Forelimb muscle (tissue), 1 donor: ENCODE measurements at places on chromosomes 16 and 17.

DNA sequence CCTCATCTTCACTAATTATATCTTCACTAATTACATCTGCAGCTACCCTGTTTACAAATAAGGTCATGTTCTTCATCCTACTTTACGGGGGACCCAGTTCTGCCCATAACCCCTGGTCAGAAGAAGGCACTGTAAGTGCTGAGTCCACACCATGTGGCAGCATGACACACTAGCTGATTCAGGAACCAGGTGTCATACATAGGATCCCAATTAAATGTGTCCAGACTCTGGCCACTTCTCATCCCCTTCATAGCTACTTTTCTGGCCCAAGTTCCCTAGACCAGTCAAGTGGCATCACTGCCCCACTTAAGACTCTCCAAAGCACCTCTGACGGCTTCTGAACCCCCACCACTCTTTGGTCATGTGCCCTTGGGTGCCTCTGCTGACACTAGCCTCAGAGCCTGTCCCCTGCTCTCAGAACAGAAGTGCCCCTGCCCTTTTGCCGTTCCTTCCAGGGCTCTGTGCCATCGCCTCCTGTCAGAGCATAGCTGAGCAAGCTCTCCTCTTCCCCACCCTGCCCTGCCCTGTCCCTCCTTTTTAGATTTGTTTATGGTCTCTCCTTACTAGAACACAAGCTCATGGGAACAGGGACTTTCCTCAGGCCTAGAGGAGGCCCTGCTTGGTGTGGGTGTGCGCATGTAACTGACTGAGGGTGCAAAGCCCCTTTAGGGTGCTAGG lies 61.1 kb downstream of the B9D1 start:
- DNase-seq = no peak

- no peak for DNase-seq
Measured at GRCh38 chr16:75983296-75983695, 257.0 kb upstream of the CPHXL start.

DNA sequence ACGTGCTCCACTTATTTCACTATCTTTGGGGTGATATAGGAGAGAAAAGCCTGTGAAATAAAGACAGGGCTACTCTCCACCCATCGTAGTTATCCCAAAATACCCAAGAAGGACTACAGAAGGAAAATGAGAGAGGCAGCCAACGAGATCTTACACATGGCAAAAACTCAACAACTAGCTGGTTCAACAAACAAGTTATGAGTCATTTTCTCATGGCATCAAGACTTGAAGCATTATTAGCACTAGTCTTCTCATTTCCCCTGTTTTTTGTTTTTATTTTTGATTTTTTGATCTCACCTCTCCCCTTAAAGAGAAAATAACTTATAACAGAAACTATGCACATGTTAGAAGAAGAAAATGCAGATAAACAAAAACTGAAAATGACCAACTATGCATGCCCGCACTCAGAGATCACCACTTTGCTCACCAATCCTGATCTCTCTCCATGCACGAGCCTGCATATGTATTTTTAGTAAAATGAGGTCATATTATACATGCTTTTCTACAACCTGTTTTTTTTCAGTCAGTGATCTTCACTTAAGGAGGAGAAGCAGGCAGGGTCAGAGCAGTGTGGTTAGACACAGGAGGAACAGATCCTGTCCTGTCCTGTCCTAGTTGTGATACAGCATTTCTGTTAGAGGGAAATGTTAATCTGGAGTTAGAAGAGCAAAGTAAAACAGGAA lies 22.8 kb downstream of the FAM117A start:
- no peak for DNase-seq

GRCh38 chr16:85274924-85275323 lies 162.7 kb upstream of the CIBAR2 start:
- no peak for DNase-seq

DNA sequence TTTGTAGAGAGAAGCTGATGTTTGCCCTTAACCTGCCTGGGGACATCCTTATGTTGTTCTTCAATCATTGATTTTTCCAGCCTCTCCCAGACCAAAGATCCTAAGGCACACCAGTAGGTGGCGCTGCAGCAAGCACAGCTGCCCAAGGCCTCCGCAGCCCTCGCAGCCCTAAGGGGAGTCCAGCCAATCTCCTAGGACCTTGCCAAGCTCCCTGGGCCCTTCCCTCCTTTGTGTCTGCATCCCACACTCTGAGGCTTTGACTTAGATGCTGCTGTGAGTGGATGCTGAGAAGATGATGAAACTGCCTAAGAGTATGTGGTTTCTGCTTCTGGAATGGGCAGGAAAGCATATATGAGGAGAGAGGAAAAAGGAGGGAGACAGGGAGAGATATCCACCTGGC lies 47.1 kb downstream of the SPACA3 start:
- DNase-seq = no peak

- no peak for DNase-seq
Measured at GRCh38 chr16:48526058-48526957, 83.7 kb downstream of the N4BP1 start.

GRCh38 chr16:89038811-89039735 lies 54.6 kb upstream of the ACSF3 start:
- DNase-seq = no peak

GRCh38 chr17:77214328-77214727 lies 73.6 kb downstream of the SEC14L1 start:
- no peak for DNase-seq

- no peak for DNase-seq
Measured at GRCh38 chr16:31179219-31179746, 656 bp upstream of the FUS start.

- no peak for DNase-seq
Measured at GRCh38 chr17:47896672-47897490, 845 bp downstream of the SP2 start.

- DNase-seq = no peak
Measured at GRCh38 chr17:50818261-50818660, 17.1 kb upstream of the WFIKKN2 start.

- no peak for DNase-seq
Measured at GRCh38 chr17:42087736-42088705, 10.3 kb downstream of the ZNF385C start.

DNA sequence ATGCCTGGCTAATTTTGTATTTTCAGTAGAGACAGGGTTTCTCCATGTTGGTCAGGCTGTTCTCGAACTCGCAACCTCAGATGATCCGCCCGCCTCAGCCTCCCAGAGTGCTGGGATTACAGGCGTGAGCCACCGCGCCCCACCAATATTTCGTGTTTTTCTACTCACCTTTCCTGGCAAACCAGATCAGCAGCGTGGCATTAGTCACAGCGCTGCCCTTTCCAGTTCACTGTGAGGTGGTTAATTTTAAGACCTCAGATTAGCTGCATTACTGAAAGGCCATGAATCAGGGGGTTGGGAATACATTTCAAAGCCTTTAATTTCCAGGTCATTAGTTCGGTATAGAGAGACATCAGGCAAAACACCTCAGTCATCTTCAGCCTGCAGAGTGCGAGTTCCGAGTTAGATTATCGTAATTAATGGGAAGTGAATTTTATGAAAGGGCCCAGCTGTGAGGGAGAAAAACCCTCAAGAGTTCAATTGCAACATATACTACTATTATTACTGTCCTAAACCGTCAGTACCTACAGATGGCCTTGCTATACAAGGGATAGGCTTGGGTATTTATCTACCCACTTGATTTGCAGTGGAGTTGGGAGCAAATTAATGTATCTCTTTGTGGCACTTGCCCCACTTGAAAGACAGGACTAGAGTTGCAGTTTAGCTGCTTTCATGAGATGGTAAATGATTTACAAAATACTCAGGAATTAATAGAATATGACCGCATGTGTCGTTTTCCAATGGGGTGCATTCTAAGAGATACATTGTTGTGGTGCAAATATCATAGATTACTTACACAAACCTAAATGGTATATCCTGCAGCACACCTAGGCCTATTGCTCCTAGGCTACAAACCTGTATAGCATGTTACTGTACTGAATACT lies 2.1 kb upstream of the USP32 start:
- DNase-seq = no peak

DNA sequence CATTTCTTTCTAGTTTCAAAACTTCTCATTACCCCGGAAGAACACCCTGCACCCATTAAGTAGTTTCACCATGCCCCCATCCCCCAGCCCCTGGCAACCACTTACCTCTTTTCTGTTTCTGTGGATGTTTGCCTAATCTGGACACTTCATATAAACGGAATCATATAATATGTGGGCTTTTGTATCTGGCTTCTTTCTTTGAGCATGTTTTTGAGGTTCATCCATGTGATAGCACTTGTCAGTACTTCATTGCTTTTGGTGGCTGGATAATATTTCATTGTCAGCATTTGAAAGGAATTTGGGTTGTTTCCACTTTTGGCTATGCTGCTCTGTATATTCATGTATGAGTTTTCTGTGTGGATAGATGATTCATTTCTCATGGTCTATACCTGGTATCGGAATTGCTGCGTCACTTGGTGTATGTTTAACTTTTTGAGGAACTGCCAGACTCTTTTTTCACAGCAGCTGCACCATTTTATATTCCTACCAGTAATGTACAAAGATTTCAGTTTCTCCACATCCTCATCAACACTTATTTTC lies 30.0 kb upstream of the SLC5A10 start:
- no peak for DNase-seq

- no peak for DNase-seq
Measured at GRCh38 chr17:40015005-40015997, at the start of gene CSF3. TSS of gene CSF3 (plus strand) at chr17:40015440. CDS start at chr17:40015475, 35 bp downstream.

DNA sequence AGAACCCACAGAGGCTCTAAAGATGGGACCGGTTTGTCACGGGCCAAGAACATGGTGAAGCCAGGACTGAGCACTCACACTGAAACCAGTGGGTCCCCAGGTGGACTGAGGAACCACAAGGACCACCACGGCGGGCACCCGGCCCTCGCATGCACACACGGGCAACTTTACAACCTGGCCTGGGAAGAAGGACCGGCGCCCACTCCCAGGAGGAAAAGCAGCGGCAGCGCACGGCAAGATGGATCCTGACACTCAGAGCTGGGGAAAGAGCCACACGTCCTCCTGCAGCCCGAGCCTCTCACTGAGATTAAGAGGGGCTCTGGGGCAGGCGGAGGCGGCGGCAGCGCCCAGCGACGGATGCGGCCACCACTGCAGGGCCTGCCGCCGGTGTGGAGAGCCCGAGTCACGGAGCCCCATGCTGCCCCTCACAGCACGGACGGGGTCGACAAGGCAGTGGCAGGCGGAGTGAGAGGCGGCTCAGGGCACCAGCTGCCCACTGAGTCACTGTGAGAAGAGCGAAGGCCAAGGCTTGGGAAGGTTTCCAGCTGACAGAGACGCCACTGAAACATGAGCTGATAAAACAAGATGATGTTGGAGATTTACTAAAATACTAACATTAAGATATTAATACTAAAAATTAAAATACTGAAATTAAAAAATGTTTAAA lies 118.3 kb downstream of the ANKRD11 start:
- DNase-seq = no peak

- DNase-seq = no peak
Measured at GRCh38 chr17:70271200-70271599, 101.9 kb downstream of the KCNJ2 start.

DNA sequence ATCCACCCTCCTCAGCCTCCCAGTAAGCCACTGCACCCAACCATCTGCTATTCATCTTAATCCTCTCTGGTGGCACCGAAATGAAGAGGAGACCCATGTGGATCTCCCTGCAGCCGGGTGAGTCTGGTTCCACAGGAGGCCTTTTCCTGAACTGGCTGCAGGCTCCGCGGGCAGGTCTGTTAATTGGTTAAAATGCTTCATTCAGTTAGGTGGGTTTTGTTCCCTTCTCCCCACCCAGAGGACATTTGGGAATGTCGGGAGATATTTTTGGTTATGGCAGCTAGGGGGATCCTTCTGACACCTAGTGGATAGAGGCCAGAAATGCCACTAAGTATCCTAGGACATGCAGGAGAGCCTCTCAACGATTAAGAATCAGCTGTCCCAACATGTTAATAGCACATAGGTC lies 16.7 kb downstream of the C16orf54 start:
- DNase-seq = no peak

- no peak for DNase-seq
Measured at GRCh38 chr17:62746941-62747340, 61.2 kb downstream of the MARCHF10 start.

DNA sequence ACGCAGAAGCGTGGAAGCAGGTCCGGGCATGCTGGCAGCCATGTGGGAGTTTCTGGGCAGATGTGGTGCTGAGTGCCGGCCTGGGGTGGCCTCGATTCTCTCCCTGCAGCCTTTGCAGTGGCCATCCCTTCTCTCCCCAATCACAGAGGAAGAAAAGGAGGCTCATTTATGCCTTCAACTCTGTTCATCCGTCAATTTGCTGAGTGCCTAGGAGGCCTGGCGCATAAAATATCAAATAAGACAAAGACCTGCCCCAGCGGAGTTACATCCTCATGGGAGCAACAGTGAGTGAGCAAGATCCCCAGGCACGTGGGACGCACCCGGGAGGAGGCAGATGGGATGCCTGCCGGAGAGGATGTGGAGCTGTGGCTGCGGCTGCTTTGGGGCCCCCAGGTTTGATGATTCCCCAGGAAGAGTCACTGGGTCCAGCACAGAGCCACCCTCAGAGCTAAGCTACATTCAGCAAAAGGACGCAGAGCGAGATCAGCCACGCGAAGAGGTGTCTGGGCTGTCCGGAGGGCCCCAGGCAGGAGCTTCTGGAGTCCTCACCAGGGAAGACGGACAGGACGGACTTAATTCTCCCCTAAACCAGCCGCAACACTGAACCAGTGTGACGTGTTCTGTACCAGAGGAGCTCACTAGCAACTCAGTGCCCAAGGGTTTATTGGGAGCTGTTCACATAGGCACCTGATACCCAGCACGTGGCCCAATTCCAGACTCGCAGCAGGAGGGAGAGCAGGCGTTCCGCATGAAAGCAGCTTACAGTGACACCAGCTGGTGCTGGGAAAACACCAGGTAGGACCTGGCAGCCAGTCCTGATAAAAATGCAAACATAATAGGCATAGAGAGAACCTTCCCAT lies 11.3 kb downstream of the CA5A start:
- no peak for DNase-seq

DNA sequence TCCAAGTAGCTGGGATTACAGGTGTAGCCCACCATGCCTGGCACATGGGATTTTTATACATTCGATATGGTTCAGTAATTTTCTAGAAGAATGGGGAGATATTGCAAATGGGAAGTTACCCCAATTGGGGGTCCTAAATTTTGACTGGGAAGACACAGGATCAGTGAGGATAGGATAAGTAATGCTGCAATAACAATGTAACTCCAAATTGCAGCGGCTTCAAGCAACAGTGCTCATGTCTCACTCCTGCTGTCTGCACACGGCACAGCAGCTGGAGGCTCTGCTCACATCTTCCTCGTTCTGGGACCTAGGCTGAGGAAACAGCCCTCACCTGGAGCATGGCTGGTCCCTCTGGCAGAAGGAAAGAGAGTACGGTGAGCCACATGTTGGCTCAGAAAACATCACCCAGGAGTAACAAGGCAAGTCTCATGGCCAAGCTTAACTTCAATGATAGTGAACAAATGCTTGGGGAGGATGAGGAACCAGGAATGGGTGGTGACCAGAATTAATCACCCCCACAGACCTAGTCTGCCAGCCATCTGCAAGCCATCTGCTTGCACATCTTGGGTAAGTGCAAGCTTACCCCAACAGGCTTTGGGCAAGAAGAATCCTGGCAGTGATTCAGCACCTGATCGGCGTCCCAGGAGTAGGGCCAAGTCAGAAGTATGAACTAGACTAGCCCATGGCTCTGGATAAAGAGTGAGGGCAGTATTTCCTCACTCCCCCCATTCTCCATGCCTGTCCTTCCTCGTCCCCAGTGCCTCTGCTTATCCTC lies 229.2 kb downstream of the COPRS start:
- DNase-seq = no peak

- DNase-seq = no peak
Measured at GRCh38 chr17:78104540-78104941, 24.0 kb downstream of the TMC6 start.
